ENCODE measurements at places on chromosomes 2 and 18.

DNA sequence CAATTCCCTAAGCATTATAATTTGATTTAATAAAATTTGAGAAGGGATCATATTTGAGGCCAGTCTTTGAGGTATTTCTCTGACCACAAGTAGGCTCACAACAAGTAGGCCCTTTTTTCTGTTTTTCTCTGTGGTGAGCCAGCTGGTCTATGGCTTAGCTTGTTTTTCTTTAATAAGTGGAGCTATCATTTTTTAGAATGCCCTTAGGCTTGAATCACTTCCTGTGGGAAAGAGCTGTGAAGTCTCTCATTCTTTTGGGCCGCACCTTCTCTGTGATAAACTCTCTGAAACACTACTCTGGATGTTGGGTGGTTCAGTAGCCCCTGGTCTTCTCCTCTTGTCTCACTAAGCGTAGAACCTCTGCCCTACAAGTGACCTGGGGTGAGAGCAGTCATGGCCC is 235.9 kb downstream of the SUCLG1 start:
- DNase-seq = no peak

DNA sequence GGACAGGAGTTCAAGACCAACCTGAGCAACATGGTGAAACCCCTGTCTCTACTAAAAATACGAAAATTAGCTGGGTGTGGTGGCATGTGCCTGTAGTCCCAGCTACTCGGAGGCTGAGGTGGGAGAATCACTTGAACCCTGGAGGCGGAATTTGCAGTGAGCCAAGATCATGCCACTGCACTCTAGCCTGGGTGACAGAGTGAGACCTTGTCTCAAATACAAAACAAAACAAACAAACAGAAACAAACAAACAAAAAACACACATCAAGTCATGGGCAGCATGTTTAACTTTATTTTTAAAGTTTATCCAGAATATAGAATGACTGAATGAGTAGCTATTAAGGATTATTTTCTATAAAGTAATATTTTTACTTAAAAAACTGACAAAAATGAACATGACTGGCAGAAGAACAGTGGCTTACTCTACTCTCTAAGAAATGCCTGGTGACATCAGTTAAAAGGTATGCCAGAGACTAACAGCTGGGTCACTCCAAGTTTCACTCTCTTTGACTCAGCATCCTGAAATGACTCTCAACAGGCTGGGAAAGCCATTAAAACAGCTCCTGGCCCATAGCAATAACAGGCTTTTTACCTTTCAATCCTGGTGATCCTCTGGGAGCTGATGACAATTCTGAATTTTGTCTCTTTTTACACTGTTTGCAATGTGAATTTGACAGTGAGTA is 281.6 kb upstream of the STON1 start:
- no peak for DNase-seq

DNA sequence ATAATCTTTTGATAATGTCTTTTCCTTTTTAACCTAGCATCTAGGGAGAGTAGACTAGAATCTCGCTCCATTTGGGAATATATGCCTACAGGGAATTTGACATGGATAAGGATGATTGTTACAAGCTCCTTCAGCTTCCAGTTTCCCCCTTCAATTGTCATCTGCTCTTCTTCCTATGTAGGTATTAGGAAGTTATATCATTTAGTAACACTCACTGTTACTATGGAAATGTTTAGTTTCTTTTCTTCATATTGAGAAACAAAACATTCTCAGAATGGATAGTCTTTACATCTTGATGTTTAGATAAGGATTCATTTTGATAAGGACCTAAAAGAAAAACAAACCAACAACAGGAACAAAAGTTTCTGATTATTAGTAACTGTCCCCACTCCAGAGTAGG is 127.6 kb downstream of the PHLPP1 start:
- DNase-seq = no peak

- DNase-seq = no peak
These were observed 99.8 kb downstream of the SMAD7 start for GRCh38 chr18:48850822-48851598.

DNA sequence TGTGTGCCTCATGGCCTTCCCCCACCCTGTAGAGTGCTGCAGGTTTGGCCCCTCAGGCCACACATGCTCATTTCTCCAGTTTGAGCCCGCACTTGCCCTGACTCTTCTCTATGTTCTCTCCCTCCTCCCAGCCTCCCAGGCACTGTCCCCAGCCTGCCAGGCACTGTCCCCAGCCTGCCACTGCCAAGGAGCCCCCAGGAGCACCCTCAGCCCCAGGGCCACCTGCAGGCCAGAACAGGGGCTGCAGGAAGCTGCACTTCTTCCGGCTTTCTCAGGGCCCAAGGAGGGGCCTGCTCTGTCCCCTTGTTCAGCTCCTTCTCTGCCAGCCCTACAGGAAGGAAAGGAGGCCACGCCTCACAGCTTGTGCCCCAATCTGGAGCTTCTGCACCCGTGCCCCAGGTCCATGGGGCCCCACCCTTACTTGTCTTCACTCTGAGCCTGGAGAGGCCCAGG is 31.6 kb downstream of the CYP26B1 start:
- DNase-seq = no peak

DNA sequence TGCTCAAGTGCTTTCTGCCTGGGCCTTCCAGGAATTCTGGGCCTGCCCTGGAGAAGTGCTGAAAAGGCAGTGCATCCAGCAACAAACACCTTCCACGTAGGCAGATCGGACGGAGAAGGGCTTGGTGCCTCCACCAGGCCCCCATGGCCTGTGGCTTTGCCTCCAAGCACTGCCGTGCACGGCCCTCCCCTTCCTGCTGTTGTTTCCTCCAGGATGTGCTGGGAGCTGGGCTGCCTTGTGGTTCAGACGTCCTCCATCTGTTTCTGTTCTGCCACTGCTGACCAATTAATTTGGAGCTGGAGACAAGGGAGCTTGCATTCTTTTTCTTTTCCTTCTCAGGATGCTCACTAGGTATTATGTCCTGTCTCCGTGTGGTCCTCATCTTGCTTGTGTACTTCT is 197.0 kb downstream of the HRH4 start:
- DNase-seq = no peak

DNA sequence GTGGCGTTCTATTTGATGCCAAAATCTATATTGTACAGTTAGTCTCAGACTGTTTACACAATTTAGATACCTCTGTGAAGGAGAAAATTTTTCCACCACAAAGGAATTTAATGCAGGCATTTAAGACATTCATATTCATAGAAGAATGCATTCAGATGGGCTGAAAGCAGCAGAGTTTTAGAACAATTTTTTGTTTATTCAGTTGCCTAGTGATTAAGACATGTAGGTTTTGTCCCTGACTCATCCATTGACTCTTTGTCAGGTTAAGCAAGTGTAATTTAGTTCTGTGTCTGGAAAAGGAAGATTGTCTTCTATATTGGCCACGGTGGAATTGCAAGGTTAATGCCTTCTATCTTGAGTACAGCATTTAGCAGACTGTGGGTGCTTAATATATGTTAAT is 515.0 kb downstream of the PARD3B start:
- no peak for DNase-seq

DNA sequence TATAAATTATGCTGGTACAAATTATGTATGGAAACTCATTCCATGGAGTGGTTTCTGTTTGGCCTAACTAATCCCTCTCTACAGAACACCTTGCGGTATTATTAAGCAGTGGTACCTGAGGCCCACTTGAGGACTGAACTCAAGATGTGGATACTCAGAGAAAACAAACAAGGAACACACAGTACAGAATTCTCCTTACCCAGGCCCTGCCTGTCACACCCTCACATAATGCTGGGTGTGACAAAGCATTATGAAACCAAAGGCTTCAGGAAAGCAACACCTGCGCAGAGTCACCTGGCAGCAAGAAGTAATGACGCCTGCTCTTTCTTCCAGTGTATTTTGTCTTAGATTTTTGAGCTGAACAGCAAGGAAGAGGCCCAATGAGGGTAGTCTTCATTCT is 264.7 kb downstream of the PAX3 start:
- no peak for DNase-seq

DNA sequence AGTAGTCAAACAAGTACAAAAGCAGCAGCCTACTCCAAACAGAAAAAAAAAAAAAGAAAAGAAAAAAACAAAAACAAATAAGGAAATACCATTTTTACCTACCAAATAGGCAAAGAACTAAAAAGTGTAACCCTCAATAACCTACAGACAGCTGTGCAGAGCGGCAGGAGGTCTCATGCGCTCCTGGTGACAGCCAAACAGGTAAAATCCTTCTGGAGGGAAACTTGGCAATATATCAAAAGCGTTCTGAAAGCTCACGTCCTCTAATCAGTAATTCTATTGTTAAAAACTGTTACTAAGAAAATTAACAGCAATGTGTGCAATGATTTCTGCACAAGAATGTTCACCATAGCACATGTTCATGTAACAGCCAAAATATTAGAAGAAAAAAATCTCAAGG is 105.6 kb downstream of the AFF3 start:
- DNase-seq = no peak

- DNase-seq = no peak
These were observed 107.5 kb upstream of the SPATS2L start for GRCh38 chr2:200199005-200199404.

DNA sequence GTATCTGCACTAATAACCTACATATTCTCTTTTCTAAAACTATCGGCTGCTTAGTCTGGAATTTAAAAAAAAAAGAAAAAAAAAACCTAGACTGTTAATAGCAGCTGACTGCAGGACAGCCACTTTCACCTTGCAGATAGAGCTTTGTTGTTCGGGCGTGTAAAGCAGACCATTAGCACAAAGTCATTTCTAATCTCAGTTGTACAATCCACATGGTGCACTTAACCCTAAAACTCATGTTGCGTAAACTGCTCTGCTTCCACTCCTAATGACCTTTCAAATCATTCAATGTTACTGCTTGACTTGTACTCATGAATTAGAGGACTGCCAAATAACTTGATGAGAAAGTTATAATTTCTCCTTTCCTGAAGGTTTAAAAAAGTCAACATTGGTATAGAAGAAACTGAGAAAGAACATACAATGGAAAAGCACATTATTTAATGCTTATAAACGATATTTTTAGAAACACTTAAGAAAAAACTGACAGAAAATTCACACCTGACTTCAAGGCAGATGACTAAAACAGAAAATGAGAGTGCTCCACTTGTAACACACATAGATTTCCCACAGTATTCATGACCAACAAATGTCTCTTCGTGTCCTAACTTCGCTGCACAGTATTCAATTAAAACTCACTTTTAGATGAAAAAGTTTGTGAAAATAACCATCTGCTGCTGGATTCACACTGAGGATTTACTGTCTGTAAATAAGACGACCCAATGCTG is 2.6 kb downstream of the CDH2 start:
- DNase-seq = no peak

GRCh38 chr2:10502803-10503107 is 54.6 kb upstream of the ODC1 start:
- DNase-seq = no peak

- no peak for DNase-seq
These were observed 7.0 kb upstream of the CLIP4 start for GRCh38 chr2:29108225-29108624.

GRCh38 chr2:146305164-146305563 is 1539.7 kb upstream of the ACVR2A start:
- DNase-seq = no peak

DNA sequence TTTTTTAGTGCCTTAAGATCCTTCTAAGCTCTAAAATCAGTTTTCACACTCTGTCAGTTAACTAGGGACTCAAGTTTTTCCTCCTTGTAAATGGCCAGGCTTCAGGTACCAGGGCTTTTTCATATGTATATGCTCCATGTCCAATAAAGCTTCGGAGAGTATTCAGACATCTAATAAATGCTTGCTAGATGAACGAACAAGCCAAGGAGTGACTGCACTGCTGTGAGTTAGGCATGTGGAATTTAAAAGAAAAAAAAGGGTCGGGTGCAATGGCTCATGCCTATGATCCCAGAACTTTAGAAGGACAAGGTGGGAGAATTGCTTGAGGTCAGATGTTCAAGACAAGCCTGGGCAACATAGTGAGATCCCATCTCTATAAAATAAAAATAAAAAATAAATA is 81.9 kb downstream of the CDH2 start:
- no peak for DNase-seq

- no peak for DNase-seq
These were observed 59.4 kb downstream of the DGKD start for GRCh38 chr2:233413559-233414272.

GRCh38 chr2:18118703-18119102 is 240.2 kb downstream of the KCNS3 start:
- DNase-seq = no peak

DNA sequence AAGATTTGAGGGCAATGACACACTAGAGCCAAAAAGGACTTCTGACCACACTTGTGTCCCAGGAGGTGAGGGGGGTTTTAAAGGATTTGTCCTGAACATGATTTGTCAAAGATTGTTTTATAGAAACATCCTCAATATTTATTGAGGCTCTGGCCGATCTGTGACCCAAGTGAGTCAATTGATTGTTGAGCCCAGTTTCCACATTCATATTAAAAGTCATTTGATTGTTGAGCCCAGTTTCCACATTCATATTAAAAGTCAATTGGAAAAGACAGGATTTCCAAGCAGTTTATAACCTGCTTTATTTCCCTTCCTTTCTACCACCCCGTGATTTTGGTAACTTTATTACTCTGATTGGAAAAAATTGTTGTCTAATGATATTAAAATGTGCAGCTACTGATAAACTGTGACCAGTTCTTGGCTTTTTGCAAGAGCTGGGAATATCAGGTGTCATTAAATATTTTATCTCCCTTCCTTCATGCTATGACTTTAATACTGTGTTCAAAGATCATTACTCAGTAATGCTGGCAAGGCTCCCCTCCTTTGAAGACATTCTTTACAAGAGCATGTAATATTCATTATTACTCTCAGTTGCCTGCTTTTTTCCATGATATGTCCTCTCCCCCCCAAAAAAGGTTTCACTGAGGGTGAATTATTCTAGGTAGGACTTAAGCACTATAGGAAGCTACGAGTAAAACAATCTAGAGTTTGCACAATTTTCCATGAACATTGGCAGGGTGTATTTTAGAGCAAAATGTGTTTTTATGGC is 75.3 kb downstream of the HRH4 start:
- DNase-seq = no peak

- DNase-seq = no peak
These were observed 65.4 kb upstream of the HNRNPA3 start for GRCh38 chr2:177147093-177147694.

GRCh38 chr2:189561371-189562038 is 19.1 kb downstream of the SLC40A1 start:
- no peak for DNase-seq

DNA sequence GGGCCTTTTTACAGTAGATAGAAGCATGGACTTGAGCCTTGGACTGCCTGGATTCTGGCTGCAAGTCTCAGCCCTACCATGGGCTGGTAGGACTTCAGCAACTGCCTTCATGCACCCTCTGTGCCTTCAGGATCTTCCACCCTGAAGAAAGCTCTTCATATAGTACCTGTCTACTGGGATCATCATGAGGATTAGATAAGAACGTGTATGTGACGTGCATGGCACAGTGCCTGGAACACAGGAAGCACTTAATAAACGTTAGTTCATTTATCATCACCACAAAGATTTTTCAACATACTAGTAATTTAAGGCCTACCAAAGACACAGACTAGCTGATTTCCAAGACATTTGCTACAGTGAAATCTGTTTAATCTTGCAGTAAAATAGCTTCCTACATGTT is 53.2 kb upstream of the ITM2C start:
- no peak for DNase-seq

Data from effector memory CD8-positive, alpha-beta T cell (primary cell).